Activated T-helper 1 cell treated with anti-CD3 and anti-CD28 coated beads, Interleukin-2, amount 50 U/mL, for 16 hours (primary cell): ENCODE measurements at places on chromosomes 2 and 18.

DNA sequence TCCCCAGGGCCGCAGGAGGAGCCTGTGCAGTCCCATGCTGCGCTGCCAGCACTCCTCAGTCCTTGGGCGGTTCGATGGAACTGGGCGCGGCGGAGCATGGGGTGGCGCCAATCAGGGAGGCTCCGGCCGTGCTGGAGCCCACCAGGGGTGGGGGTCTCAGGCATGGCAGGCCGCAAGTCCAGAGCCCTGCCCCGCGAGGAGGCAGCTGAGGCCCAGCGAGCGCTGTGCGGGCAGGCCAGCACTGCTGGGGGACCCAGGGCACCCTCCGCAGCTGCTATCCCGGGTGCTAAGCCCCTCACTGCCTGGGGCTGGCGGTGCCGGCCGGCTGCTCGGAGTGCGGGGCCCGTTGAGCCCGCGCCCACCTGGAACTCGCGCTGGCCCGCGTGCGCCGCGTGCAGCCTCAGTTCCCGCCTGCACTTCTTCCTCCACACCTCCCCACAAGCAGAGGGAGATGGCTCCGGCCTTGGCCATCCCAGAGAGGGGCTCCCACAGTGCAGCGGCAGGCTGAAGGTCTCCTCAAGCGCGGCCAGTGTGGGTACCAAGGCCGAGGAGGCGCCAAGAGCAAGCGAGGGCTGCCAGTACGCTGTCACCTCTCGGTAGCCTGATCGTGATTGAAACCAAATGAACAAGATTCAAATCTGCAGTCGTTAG, 22.8 kb upstream of the GALM start:
- DNase-seq: no peak

GRCh38 chr2:11697103-11697871, 27.3 kb upstream of the NTSR2 start:
- no peak for DNase-seq

- DNase-seq: no peak
Observed at GRCh38 chr2:44277541-44277940, 2.3 kb downstream of the SLC3A1 start.

DNA sequence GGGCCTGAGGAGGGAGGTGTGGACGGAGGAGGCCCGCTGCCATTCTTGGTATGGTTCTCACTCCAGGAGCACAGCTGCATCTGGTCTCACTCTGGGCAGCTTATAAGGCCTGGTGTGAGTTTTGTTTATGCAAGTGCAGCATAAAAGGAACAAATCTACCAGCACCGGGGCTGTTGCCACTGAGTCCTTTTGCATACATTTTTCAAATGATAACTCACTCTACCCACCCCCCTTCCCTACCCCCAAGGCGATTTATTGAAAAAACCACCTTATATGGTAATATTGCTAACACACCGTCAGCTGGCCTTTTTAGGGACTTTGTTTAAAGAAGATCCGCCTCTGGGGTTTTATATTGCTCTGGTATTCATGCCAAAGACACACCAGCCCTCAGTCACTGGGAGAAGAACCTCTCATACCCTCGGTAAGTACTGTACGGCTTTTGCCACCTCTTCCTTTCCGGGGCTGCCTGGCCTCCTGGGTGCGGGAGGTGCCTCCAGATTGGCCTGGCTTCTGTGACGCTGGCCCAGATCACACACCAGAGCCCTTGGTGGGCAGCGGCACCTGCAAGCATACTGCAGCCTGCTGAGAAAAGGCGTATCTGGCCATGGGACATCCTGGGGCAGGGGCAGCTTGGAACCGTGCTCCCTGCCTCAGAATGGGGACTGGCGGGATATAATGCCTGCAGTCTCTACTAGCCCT, at the start of gene ACTG2:
ACTG2 (plus strand) TSS at position 378 of the 699 bp plus-strand sequence. CDS start 8,304 bp downstream, outside the sequence.
- no peak for DNase-seq
